ENCODE measurements at places on chromosomes 7 and 10. TPM values are rescaled to one million over a fixed set of nuclear protein-coding genes. Genes with fewer than 3 reads are reported as not detected.

NEUROD6 gene
- polyA plus RNA-seq, result not detected

GRCh38 chr10:83144461-83144860, 994.8 kb upstream of the GHITM start:
- H3K27ac ChIP-seq, result no peak overlapping the region
- no peaks in the 10 kb centered on the region for H3K4me1 ChIP-seq
- H3K4me3 ChIP-seq, result no peak overlapping the region
- H3K36me3 ChIP-seq, result no peaks in the 10 kb centered on the region

GRCh38 chr7:121337398-121337797, 8.6 kb downstream of the WNT16 start:
- H3K27ac ChIP-seq, result no peak overlapping the region
- H3K4me1 ChIP-seq, result no peaks in the 10 kb centered on the region
- no peak for DNase-seq
- H3K36me3 ChIP-seq, result no peaks in the 10 kb centered on the region
- peaks cover 33% of the 10 kb centered on the region for H3K27me3 ChIP-seq

DNA sequence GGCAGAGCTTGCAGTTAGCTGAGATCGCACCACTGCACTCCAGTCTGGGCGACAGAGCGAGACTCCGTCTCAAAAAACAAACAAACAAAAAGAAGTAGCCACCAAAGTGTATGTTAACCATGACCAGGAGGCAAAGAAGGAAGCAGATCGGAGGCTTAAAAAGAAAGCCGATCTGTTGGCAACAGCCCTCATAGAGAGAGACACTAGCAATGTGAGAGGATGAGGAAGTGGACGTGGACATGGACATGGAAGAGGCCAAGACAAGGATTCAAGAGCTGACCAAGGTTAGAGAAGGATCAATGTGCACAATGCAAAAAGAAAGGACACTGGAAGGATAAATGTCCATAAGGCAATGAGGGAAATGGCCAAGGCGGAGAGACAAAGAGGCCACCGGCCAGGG, 14.9 kb upstream of the ADCK2 start:
- H3K27ac ChIP-seq, result no peak overlapping the region
- H3K4me3 ChIP-seq, result no peak overlapping the region
- H3K27me3 ChIP-seq, result no peaks in the 10 kb centered on the region
- no peak for DNase-seq
- no peaks in the 10 kb centered on the region for H3K36me3 ChIP-seq

- H3K27me3 ChIP-seq, result no peaks in the 10 kb centered on the region
- no peaks in the 10 kb centered on the region for H3K36me3 ChIP-seq
- H3K27ac ChIP-seq, result no peak overlapping the region
- no peak for DNase-seq
- no peak overlapping the region for H3K4me3 ChIP-seq
Measured at GRCh38 chr10:53253221-53253620, 480.6 kb upstream of the MBL2 start.

- H3K4me1 ChIP-seq, result peaks cover 10% of the 10 kb centered on the region
- no peaks in the 10 kb centered on the region for H3K27me3 ChIP-seq
- no peak for DNase-seq
- H3K36me3 ChIP-seq, result no peaks in the 10 kb centered on the region
- no peak overlapping the region for H3K27ac ChIP-seq
Measured at GRCh38 chr10:63129888-63130287, 3.2 kb upstream of the NRBF2 start.

All from heart right ventricle (tissue), 16 donors.